ENCODE measurements at places on chromosomes 13 and 19.

- no peak for DNase-seq
Measured at GRCh38 chr19:53810891-53811290, 13.2 kb downstream of the NLRP12 start.

GRCh38 chr19:46303691-46304397 is 7.0 kb downstream of the HIF3A start:
- DNase-seq, result no peak

DNA sequence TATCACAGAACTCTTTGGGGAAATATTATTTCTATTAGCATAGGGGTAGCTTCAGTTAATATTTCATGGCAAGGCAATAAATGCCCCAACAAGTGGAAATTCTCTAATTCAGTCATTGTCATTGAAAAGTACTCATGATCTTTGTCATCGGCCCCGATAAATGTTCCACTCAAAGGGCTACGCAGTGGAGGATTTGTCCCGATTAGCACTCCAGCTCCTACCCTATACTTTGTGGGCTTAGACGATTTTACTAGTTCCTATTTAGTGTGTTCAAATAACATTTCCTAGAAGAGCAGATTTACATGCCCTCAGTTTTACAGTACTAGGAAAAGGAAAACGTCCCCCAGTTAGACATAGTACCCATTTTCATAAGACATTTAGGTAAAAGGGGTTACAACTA is 38.0 kb upstream of the ATP12A start:
- no peak for DNase-seq

GRCh38 chr19:37227996-37228395 is 10.0 kb downstream of the ZNF383 start:
- no peak for DNase-seq

GRCh38 chr13:101767131-101767530 is 314.7 kb downstream of the ITGBL1 start:
- DNase-seq, result no peak

DNA sequence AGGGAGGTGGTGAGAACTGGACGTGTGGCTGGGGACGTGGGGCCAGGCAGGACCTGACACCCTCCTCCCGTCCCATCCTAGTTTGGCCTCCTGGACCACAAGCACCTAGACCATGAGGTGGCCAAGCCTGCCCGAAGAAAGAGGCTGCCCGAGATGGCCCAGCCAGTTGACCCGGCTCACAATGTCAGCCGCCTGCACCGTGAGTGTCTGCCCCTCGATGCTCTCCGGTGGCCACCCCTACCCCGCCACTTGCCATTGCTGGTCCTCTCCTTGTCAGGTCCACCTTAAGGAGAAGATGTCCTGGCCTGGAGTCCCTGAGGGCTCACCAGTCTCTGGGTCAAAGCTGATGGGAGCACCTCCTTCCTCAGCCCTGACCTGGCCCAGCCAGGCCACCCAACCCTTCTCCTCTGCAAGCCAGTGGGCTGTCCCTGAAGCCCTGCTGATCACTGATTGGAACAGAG is 2.2 kb downstream of the ANGPTL4 start:
- DNase-seq, result no peak

GRCh38 chr19:41395355-41395754 is 1.8 kb downstream of the EXOSC5 start:
- DNase-seq, result no peak

DNA sequence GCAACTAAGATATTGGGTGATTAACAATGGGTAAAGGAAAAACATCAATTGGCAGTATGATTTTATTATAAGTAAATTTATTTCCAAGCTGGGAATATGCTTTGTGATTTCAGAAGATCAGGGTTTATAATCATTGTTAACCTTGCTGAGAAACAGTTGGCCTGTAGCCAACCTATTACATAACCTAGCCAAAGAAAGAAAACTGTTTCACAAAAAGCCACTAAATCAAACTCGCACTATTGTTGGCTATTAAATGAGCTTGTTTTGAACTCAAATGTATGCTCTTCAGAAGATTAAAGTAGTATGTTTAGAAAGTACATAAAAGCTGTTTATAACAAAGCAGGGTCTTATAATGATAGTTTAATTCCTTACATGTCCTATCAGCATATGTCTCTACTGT is 151.7 kb downstream of the LHFPL6 start:
- no peak for DNase-seq

DNA sequence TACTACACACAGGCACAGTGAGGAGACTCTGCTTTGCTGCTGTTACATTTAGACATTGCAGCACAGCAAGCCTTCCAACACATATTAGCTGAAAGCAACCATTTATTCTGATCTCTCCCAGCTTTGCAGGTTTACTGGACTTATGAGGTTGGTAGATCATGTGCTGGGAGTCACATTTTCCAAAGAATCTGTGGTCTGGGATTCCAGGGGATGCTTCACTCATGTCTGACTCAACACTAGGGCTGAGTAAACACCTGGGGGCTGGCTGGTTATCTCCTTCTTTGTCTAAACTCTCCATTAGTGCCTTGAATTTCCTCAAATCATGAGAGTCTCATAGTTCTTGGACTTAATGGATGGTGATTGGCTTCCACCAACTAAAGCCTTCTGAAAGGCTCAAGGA is 5.4 kb upstream of the LGALS13 start:
- no peak for DNase-seq
